ENCODE measurements at places on chromosomes 1 and 21. TPM values are rescaled to one million over a fixed set of nuclear protein-coding genes. Genes with fewer than 3 reads are reported as not detected.

GPR37L1 gene
- total RNA-seq: not detected

- DNase-seq: no peak
- no peaks in the 10 kb centered on the region for H3K4me1 ChIP-seq
- H3K27ac ChIP-seq: no peak overlapping the region
- H3K36me3 ChIP-seq: no peaks in the 10 kb centered on the region
Observed at GRCh38 chr21:25952306-25952705, 217.5 kb downstream of the GABPA start.

GRCh38 chr1:200925831-200926230, 31.1 kb downstream of the INAVA start:
- no peaks in the 10 kb centered on the region for H3K27me3 ChIP-seq
- no peak overlapping the region for H3K4me3 ChIP-seq
- no peak for DNase-seq
- H3K36me3 ChIP-seq: no peaks in the 10 kb centered on the region

DNA sequence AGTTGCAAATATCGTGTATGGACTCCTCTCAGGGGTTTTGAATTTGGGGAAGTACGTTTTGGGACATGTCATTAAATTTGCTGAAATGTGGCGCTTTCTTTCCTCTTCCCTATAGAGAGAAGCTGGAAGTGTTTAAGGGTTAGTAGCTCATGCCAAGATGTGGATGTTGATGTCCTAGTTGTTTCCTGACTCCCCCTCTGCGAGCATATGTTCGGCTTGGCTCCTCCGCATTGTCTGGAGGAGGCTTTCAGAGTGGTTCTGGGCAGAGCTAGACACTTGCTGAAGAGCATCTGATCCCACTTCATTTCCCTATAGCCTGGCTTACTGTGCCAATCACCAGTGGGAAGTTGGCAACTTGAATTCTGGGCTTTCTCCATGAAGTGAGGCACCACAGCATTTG, 347.4 kb upstream of the B3GALT2 start:
- peaks cover 23% of the 10 kb centered on the region for H3K4me1 ChIP-seq
- H3K4me3 ChIP-seq: no peak overlapping the region
- no peak overlapping the region for H3K27ac ChIP-seq

DNA sequence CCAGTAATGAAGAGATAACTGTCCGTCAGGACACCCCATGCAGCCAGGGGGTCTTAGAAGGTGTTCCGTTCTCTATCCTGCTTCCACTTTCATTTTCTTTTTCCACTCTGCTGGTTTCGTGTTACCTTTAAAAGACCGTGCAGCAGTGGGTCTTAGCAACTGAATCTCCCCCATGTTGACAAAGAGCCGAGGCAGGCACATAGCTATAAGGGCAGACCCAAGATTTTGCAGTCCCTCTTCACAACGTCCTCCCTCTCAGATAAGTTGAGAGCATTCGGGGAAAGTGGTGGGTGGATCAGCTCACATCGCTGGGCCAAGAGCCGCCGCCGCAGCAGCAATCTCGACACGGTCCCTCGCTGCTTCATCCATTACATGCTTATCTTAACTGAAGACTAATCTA, 355.5 kb downstream of the LMO4 start:
- peak overlapping the region; percentile 72 for H3K4me3 ChIP-seq
- no peaks in the 10 kb centered on the region for H3K36me3 ChIP-seq
- no peaks in the 10 kb centered on the region for H3K4me1 ChIP-seq
- H3K27ac ChIP-seq: no peak overlapping the region
- H3K27me3 ChIP-seq: no peaks in the 10 kb centered on the region

- DNase-seq: peak; percentile 11
- no peaks in the 10 kb centered on the region for H3K36me3 ChIP-seq
- H3K27ac ChIP-seq: no peak overlapping the region
- H3K4me1 ChIP-seq: no peaks in the 10 kb centered on the region
Observed at GRCh38 chr1:180609643-180610555, 21.9 kb upstream of the XPR1 start.

Data from CD4-positive, CD25-positive, alpha-beta regulatory T cell (primary cell).